ENCODE measurements at places on chromosomes 2 and 18.

- DNase-seq, result no peak
These were observed 289.1 kb downstream of the ICOS start for GRCh38 chr2:204225671-204226073.

DNA sequence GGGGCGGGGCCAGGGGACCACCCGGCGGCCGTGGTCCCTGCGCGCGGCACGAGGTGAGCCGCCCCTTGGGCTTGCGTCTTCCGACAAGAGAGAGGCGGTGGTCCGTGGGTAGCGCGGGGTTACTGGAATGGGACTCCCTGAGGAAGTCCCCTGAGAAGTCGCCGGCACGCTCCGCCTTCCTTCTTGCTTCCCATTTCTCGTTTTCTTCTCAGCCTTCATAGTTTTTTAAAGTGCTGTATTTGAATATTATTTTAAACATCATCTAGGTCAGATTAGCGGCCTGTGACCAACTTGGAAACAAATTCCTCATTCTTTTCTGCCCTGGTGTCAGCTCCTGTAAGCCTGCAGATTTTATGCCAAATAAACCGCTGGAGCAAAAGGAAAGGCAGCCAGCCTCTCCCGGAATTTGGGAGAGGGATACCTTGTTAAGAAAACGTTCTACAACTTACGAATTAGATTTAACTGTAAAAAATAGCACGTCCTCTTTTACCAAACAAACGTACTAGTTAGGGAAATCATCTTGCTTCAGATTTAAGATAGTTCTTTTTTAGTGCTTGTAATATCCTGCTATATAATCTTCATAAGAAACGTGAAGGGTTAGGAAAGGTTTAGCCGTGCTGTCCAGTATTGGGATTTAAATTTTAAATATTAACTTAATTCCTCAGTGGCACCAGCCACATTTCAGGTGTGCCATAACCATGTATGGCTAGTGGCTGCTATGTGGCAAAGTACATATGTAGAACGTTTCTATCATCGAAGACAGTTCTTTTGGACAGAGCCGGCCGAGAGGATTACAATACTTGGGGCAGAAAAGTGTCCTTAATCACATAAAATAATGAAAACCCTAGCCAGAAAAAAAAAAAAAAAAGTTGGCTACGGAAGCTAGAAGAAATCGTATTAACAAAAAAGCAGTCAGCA is 628 bp upstream of the PTPN2 start:
- DNase-seq, result no peak

DNA sequence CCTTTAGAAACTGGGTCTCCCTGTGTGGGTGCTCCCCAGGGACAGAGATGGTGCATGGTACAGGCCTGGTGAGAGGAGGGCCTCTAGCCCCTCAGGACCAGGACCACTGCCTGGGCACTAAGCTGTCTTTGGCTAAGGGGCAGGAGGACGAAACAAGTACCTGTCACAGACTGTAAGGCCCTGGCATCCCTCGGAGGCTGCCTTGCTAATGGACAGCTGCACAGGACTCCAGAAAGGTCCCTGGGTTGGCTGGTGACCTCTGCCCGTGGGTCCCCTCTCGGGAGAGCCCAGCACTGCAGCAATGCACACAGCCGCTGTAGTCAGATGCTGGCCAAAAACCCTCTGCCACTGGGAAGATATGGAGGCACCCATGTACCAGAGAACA is 14.3 kb downstream of the HS6ST1 start:
- DNase-seq, result no peak

- DNase-seq, result no peak
These were observed 4.7 kb downstream of the GALNT5 start for GRCh38 chr2:157262248-157262647.

DNA sequence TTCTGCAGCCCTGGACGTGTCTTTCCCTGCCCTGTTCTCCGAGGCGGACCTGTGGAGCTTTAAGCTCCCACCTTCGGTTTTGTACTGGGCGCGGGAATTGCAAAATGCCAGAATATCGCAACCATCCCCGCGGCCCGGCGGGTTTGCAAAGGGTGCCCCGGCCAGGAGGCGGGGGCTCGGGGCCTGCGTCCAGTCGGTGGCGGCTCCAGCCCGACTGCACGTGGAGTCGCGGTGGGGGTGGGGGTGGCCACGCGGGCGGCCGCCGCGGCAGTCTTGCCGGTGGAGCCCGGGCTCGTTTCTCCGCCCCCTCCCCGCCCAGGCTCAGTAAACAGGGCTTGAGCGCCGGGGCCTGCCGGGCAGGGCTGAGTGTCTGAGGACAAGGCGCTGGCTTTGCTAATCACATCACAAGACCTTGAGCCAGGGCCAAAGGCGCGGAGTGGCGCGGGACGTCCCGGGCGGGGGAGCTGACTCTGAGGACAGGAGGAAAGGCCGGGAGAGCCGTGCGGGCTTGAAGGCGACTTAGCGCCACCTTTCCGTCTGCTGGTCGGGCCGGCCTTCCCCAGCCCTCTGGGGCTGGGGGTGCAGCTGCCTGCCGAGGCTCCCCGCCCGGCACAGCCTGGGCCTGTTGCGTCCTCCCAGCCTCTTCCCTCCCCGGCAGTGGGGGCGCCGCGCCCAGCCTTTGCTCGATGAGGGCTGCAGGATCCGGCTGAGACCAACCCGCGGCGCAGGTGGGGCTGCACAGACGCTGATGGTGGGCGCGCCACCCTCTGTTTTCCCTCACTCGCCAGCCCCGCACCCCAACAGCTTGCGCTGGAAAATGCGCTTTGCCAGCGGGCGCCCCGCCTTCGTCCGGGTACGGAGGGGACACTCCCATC is 786 bp upstream of the ZFP36L2 start:
- no peak for DNase-seq

DNA sequence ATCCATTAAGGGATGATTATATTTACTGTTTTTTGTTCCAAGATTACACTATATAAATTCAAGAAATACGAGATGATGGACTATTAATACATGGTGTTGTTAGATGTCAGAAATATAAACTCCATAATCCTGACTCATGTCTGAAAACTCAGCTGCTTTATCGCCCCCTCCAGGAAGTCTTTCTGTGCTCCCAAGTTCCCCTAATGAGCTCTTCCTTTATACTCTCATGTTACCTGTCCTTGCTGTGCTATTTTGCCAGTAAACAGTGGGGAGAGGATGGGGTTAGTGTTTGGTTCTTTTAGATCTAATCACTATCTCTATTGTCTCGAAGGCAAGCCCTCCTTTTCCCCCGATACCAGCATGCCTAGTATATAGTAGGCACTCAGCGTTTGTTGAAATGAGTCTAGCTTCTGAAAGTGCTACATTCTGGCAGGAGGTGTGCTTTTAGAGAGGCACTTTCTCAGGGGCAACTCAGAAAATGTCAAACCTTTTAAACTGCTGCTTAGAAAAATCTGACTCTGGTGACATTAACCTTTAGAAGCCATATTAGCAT is 21.4 kb upstream of the BARD1 start:
- DNase-seq, result no peak

GRCh38 chr2:149587950-149588487 is 444 bp upstream of the MMADHC start:
- no peak for DNase-seq

- DNase-seq, result peak; percentile 66
These were observed 88.8 kb downstream of the GFPT1 start for GRCh38 chr2:69298261-69298660.

- no peak for DNase-seq
These were observed 12.3 kb downstream of the SCG2 start for GRCh38 chr2:223589901-223590300.

- no peak for DNase-seq
These were observed 47.0 kb downstream of the ARMC9 start for GRCh38 chr2:231245249-231246094.

- peak; percentile 95 for DNase-seq
These were observed 5.5 kb downstream of the CCDC102B start for GRCh38 chr18:68803356-68803755.

- DNase-seq, result peak; percentile 35
These were observed 84.6 kb downstream of the SMAD7 start for GRCh38 chr18:48866028-48866733.

DNA sequence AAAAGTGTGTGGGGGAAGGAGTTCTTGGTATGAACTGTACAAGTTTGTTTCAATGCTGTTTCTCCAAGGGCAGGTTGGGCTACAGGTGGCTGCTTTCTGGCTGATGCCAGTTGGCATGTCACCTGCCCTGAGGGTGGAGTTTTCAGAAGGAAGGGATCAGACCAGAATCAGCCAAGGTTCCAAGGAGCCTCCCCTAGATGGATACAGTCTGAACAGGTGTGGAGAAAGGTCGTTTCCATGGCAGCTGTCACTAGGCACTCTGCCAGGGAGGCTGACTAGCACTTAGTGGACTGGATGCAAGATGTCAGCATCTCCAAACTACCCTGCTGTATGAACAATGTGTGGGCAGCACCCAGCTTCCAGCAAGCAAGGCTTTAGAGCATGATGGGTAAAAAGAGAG is 444.4 kb upstream of the HNRNPA3 start:
- no peak for DNase-seq

DNA sequence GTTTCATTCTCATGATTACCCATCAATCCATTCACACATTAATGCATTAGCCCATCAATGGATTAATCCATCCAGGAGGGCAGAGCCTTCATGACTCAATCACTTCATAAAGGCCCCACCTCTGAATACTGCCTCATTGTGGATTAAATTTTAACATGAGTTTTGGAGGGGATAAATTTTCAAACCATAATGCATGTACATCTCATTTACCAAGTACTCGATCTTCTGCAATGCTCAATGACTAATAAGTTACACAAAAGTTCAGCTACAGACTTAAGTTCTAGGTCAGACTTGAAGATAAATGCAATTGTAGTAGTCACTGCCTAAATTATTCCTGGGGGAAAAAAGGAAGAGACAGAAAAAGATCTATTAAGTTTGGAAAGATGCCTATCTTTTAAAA is 120.0 kb upstream of the OSR1 start:
- DNase-seq, result no peak

DNA sequence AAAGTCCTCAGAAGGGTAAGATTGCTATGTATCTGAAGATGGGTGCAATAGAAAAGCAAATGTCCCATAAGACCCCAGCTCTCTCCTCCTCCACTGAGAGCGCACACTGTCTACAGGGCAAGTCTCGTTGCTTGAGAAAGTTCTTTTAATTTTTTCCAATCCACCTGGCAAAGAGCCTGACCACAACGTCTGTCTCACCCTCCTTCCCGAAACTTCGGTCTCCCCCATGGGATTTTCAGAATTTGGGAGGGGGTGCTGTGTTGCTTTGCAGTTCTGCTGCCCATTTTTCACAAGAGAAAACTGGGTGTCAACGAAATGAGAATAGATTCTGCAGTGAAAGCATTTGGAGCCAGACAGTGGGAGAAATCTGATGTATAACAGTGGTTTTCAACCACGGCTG is 40.4 kb downstream of the SERTAD2 start:
- DNase-seq, result no peak

DNA sequence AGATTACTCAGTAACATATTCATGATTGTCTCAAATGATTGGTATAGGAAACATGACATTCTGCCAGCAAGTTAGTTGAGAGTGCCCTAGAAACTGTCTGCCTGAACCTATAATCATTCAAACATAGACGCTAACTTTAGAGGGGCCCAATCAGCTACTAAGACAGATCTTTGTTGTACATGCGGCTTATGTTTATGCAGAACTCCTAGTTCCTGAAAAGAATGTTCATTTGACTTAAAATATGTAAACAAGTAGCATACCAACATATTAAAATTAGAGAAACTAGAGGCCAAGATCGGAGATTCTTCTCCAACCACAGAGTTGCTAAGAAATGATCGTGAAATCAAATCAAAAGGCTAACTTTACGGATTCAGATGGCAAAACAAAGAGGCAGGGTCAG is 4.2 kb upstream of the METAP1D start:
- no peak for DNase-seq

GRCh38 chr18:42137693-42138375 is 182.8 kb downstream of the PIK3C3 start:
- no peak for DNase-seq

- DNase-seq, result no peak
These were observed 893.8 kb upstream of the POU3F3 start for GRCh38 chr2:103960129-103960513.

GRCh38 chr2:95530734-95531133 is 46.2 kb upstream of the TRIM43B start:
- DNase-seq, result no peak

DNA sequence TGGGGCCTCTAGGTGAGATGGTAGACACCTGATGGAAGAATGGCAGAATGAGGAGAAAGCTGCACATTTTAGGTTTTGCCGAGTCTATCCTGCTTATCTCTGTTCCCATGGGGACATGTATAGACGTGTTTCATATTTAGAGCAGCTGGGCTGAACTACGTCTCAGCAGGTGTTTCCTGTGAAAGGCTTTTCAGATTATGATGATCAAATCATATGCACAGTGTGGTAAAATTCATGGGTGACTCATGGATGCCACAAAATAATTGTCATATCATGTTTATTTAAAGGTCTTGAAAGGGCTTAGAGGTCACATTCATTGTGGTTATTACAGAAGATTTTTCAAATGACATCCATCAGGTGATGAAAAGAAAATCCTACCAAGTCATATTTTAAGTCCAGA is 90.5 kb downstream of the ICOS start:
- peak; percentile 39 for DNase-seq

GRCh38 chr2:119794237-119794636 is 34.5 kb downstream of the PTPN4 start:
- DNase-seq, result no peak

DNA sequence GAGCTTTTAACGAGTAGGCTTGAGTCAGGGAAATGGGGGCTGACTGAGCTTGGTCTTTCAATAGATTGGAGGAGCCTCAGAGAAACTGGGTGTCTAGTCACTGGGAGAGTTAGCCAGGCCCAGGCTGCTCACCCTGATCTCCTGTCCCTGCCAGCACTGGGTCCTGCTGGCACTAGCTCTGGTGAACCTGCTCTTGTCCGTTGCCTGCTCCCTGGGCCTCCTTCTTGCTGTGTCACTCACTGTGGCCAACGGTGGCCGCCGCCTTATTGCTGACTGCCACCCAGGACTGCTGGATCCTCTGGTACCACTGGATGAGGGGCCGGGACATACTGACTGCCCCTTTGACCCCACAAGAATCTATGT is 720 bp downstream of the KRTCAP3 start:
- no peak for DNase-seq

Measured in HFF-Myc (cell line).